ENCODE measurements at places on chromosomes 2 and 18.

DNA sequence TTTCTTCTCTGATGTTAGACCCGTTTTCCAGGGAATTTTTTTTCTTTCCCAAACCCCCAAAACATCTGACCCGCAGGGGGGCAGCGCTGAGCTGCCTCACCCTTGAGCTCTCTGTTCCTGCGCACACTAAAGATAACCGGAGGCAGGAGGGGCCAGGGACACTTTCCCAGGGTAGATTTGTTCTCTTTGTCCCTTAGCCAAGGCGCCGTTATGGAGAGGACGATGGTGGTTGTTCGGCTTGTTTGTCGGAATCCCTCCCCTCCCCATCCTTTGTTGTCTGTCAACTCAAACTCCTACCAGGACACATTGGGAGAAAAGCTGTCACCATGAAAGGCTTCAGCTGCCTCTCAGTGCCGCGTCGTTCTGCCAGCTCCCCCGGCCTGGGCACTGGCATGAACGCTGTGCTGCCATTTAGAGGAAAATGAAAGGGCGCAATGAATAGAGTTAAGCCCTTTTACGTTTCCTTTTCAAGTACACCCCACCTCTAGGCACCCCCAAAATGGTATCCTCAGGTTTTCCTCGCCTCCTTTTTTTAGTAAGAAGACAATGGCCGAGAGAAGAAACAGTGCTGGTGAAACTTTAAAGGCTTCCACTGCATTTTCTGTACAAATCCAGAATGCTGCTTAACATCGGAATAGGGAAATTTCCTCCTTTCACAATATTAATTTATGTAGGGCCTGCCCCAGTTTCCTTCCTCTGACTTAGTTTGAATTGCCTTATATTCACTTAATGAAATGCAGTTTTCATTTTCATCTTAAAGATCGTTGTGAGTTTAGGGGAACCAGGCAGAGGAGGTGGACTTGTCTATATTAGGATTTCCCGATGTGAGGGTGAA, 62.1 kb downstream of the RND3 start:
- H3K36me3 ChIP-seq: no peaks in the 10 kb centered on the region
- H3K4me3 ChIP-seq: no peak overlapping the region
- no peaks in the 10 kb centered on the region for H3K27me3 ChIP-seq
- no peak for DNase-seq

DNA sequence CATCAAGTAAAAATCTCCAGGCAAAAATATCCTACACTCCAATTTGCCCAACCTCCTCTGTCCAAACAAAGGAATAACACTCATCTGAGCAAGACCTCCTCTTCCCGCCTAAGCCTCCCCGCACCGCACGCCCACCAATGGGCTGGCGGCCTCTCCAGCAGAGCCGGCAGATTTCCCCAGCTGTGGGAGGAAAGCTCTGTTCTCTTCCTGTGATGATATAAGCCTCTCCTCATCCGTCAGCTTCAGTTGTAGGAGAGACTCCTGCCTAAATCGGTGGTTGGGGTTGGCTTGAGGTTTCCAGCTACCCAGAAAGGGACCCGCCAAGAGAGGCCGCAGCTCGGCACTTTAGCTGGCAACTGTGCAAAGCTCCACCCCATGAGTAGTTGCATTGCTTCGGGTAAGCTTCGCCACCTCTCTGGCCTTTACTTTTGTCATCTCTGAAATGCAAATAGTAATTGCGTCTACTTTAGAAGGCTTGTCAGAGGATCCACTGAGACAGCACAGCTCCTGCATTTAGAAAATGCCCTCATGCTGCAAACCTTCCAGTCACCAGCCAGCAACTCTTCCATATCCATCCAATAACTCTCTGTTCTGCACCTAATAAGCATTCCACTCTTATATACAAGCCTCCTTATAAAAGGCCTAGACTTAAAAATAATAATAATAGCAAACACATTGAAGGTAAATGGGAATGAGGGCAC, 146.4 kb downstream of the MYT1L start:
- no peak overlapping the region for H3K27ac ChIP-seq
- no peak overlapping the region for H3K4me3 ChIP-seq
- no peaks in the 10 kb centered on the region for H3K4me1 ChIP-seq

DNA sequence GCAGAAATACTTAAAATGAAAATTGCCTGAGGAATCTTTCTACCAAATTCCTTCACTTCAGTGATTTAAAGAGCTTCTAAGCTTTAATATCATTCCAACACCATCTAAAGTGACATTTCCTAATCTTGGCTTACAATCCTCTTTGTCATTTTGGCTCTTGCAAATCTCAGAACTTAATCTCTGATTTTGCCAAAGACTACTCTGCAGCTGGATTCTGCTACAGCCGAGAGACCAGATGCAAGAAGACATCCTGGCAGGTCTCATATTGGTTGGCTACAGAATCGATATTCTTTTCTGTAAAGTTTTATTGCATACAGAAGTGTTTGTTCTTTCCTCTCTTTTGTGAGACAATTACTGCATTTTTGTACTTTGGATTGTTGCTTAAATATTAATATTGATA, 716.5 kb upstream of the LRATD1 start:
- no peak overlapping the region for H3K4me3 ChIP-seq
- DNase-seq: no peak
- H3K27ac ChIP-seq: no peak overlapping the region
- H3K36me3 ChIP-seq: no peaks in the 10 kb centered on the region
- no peaks in the 10 kb centered on the region for H3K27me3 ChIP-seq
- no peaks in the 10 kb centered on the region for H3K4me1 ChIP-seq

DNA sequence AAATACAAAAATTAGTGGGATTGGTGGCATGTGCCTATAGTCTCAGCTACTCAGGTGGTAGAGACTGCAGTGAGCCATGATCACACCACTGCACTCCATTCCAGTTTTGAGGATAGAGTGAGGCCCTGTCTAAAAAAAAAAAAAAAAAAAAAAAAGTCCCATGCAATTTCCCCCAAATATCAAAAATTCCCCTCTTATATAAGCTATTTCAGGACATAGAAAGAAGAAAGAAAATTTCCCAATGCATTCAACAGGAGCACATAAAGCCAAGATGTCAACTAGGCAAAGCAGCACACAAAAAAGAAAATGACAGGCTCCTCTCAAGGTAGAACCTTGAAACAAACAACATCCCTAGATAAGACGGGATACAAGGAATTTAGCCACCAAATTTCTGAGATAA, 213.3 kb downstream of the TCF4 start:
- no peaks in the 10 kb centered on the region for H3K27me3 ChIP-seq
- no peaks in the 10 kb centered on the region for H3K4me1 ChIP-seq
- no peaks in the 10 kb centered on the region for H3K36me3 ChIP-seq
- H3K4me3 ChIP-seq: no peak overlapping the region
- DNase-seq: no peak
- no peak overlapping the region for H3K27ac ChIP-seq

DNA sequence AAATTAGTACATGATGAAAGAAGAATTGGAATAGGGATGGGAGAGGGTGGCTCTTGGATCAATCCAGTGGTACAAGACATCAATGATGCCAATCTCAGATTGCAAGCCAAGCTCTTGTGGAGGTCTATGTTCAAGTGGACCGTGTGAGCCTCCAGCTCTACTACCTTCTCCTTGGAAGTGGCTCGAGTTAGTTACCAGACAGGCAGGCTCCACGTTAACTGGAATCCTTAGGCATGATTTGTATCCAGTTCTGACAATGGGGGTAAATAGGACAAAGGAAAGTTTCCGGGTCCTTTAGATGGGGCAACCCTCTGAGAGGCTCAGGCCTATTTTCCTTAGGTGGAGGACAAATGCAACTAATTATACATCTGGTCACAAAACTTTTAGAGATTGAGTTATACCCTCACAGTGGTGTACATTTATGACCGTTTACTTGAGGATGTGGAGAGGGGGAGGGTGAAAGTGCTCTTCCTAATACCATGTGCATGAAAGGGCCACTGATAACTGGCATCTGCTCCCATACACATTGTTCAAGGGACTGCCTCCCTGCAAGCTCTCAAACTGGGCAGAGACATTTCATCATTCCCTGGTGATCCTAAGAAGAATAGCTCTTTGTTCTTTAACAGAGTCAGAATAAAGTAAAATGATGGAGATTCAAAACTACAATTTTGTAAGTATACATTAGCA, 180.2 kb downstream of the SOCS6 start:
- no peak overlapping the region for H3K4me3 ChIP-seq
- H3K4me1 ChIP-seq: peaks cover 4% of the 10 kb centered on the region
- no peaks in the 10 kb centered on the region for H3K36me3 ChIP-seq
- H3K27me3 ChIP-seq: no peaks in the 10 kb centered on the region
- no peak for DNase-seq

DNA sequence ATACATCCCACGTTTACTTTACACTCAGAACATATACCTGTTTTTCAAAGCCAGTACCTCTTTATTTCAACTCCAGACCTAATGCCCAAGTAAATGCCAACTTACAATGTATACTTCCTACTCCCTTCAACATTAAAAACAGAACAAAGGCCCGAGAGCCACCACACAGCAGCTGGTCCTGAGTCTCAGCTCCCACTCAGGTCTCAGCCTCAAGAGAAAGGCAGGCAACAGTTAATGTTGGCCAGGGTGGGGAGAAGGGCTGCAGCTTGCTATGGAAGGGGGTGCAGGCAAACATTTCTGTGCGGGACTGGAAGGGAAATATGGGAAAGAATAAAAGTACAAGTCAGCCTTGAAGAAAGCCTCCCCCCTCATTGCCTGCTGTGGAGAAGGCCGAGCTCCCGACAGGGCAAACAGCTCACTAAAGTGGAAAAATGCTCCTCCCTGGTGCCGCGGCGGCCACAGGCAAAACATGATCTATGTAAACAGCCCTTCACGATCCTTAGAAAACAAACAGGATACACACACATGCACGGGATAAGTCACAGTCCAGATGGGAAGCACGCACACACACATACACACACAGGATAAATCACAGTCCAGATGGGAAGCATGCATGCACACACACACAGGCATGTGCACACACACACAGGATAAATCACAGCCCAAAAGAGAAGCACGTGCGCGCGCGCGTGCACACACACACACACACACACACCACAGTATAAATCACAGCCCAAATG, 67.4 kb downstream of the ADNP2 start:
- H3K4me3 ChIP-seq: no peak overlapping the region
- H3K27ac ChIP-seq: no peak overlapping the region
- DNase-seq: no peak
- H3K36me3 ChIP-seq: no peaks in the 10 kb centered on the region
- no peaks in the 10 kb centered on the region for H3K27me3 ChIP-seq
- H3K4me1 ChIP-seq: peaks cover 5% of the 10 kb centered on the region

GRCh38 chr2:54143780-54144179, 28.4 kb downstream of the ACYP2 start:
- H3K27ac ChIP-seq: no peak overlapping the region
- H3K4me3 ChIP-seq: no peak overlapping the region
- H3K27me3 ChIP-seq: no peaks in the 10 kb centered on the region
- no peaks in the 10 kb centered on the region for H3K4me1 ChIP-seq
- DNase-seq: no peak

GRCh38 chr2:31440764-31441163, 26.2 kb upstream of the XDH start:
- H3K27me3 ChIP-seq: no peaks in the 10 kb centered on the region
- H3K4me1 ChIP-seq: no peaks in the 10 kb centered on the region
- H3K27ac ChIP-seq: no peak overlapping the region
- no peak overlapping the region for H3K4me3 ChIP-seq

GRCh38 chr2:156562124-156562523, 125.9 kb downstream of the GPD2 start:
- peaks cover 26% of the 10 kb centered on the region for H3K4me1 ChIP-seq
- no peak for DNase-seq
- H3K27ac ChIP-seq: no peak overlapping the region
- H3K36me3 ChIP-seq: peaks cover 23% of the 10 kb centered on the region

GRCh38 chr18:55272510-55273243, 313.4 kb upstream of the CCDC68 start:
- H3K4me3 ChIP-seq: no peak overlapping the region
- H3K27ac ChIP-seq: no peak overlapping the region
- peaks cover 6% of the 10 kb centered on the region for H3K4me1 ChIP-seq
- H3K27me3 ChIP-seq: no peaks in the 10 kb centered on the region
- H3K36me3 ChIP-seq: peaks cover 59% of the 10 kb centered on the region
- DNase-seq: no peak

GRCh38 chr2:196801674-196802261, 2.3 kb upstream of the GTF3C3 start:
- peaks cover 11% of the 10 kb centered on the region for H3K36me3 ChIP-seq
- DNase-seq: no peak
- H3K4me3 ChIP-seq: no peak overlapping the region

- no peak overlapping the region for H3K4me3 ChIP-seq
- H3K27ac ChIP-seq: peak overlapping the region; percentile 80
- H3K27me3 ChIP-seq: no peaks in the 10 kb centered on the region
- no peaks in the 10 kb centered on the region for H3K36me3 ChIP-seq
Observed at GRCh38 chr18:77071711-77072292, 60.8 kb downstream of the MBP start.

- no peaks in the 10 kb centered on the region for H3K4me1 ChIP-seq
- no peak overlapping the region for H3K27ac ChIP-seq
- no peaks in the 10 kb centered on the region for H3K36me3 ChIP-seq
- DNase-seq: no peak
- no peaks in the 10 kb centered on the region for H3K27me3 ChIP-seq
- no peak overlapping the region for H3K4me3 ChIP-seq
Observed at GRCh38 chr2:90209806-90210205, 1518.3 kb downstream of the RPIA start.

- no peaks in the 10 kb centered on the region for H3K4me1 ChIP-seq
- no peaks in the 10 kb centered on the region for H3K36me3 ChIP-seq
- H3K27me3 ChIP-seq: no peaks in the 10 kb centered on the region
- no peak overlapping the region for H3K4me3 ChIP-seq
Observed at GRCh38 chr18:38330573-38330972, 765.0 kb upstream of the CELF4 start.

DNA sequence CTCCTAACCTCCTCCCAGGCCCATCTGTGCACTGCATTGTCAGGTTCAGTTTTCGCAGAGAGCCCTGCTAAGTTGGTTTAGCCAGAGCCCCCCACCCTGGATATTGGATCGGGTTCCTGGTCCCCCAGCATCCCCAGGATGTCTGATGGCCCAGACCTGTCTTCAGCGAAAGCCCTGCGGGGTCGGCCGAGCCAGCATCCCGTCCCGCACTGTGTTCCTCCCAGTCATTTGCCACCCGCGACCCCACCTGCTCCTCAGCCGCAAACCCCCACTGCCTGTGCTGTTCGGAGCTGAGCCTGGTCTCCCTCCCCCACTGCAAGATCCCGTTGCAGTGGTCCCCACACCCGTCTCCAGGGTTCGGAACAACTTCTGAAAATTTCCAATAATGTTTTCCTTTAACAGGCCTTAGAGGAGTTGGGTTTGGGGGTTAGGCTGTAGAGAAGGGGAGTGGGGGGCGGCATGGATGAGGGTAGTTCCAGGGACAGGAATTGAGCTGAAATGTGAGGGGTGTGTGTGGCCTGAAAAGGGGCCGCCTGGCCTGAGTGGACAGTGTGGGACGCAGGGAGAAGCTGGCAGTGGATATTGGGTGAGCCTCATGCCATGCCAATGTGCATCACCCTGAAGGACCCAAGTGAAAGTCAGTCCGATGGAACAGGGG, 1.6 kb upstream of the COPS9 start:
- no peak overlapping the region for H3K27ac ChIP-seq
- DNase-seq: no peak
- peaks cover 18% of the 10 kb centered on the region for H3K36me3 ChIP-seq
- H3K4me3 ChIP-seq: no peak overlapping the region

GRCh38 chr2:61877571-61878245, 10.7 kb downstream of the CCT4 start:
- DNase-seq: no peak
- no peak overlapping the region for H3K4me3 ChIP-seq
- H3K36me3 ChIP-seq: peaks cover 97% of the 10 kb centered on the region
- no peak overlapping the region for H3K27ac ChIP-seq
- H3K4me1 ChIP-seq: no peaks in the 10 kb centered on the region
- H3K27me3 ChIP-seq: no peaks in the 10 kb centered on the region
